Right ventricle myocardium superior (tissue), 1 donor: ENCODE measurements at places on chromosomes 3 and 15. TPM values are rescaled to one million over a fixed set of nuclear protein-coding genes. Genes with fewer than 3 reads are reported as not detected.
A peak's percentile ranks its signal among the peaks of the same experiment; 100 is the strongest.

TBL1XR1 gene
- total RNA-seq: 90.8 TPM

AHSG gene
- not detected for total RNA-seq

GRCh38 chr3:49124991-49125670 is 4.5 kb upstream of the USP19 start:
- no peak for DNase-seq

DNA sequence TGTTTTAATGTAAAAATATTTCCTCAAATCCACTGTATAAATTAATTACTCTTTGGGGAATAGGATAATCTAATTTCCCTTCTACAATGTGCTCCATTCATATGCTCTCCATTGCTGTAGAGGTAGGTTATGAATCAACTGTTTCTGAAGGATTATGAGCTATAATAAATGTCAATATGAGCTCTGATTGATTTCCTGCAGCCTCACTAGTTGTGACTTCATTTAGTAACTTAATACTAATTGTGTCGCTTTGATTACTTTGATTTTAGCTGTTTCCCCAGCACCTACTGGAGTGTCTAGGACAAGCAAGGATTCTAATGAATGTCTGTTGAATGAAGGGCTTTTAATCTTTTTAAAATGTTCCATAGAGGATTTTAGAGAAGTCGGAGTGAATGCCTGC is 236.8 kb upstream of the NR2E3 start:
- DNase-seq: no peak

DNA sequence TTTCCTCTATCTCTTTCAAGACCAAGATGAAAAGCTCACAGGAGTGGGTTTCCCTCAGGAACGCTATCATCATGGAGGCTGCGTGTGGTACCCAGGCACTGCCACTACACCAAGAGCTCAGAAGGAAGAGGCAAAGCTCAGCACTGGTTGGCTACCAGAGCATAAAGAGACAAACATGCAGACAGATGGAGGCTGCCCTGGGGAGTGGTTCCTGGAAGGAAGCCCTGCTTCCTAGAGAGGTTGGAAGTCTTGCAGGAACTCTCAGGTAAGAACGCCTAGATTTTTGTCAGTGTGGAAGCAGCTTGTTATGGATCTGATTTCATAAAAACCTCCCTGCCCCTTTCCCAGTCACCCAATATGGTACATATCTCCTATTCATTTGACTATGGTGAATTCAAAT is 49.9 kb upstream of the ADCY5 start:
- DNase-seq: no peak

DNA sequence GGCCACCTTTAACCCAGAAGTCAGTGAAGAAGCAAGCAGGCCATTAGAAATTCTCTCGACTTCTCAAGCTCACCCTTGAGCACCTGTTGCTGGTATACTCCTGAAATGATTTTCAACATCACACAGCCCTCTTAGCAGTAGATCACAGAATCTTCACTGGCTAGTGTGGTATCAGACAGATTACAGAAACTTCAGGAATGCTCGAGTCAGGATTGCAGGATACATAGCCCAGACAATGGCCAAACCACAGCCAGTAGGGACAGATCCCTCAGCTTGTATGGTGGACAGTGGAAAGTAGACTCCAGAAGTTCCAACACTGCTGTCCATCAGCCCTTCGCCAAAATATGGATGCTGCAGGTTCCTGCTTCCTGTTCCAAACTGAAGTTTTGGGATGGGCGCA is 4.5 kb upstream of the KLHL40 start:
- no peak for DNase-seq

DNA sequence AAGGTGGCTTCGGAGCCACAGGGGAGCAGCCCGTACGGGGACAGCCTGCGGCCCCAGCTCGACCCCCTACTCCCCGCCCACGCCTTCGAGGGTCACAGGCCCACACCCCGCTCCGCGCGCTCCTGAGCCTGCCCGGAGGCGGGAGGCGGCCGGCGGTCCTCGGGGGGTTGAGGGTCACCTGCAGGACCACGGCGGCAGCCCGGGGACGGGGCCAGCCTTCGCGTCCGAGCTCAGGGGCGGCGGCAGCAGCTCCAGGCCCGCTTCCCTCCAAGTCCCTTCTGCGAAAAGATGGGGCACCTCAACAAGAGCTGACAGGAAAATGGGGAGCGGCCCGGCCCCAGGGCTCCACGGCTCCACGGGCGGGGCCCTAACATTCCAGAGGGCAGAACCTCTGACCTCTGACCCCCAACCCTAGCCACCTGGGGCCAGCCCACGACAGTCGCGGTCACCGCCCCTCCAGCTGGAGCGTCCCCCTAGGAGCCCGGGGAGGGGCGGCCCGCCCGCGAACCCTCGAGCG is 428 bp downstream of the LYSMD4 start:
- peak; percentile 60 for DNase-seq

GRCh38 chr3:15955968-15956367 is 158.2 kb upstream of the ANKRD28 start:
- no peak for DNase-seq

TCF12 gene
- total RNA-seq: 32.9 TPM

GOLGA6L4 gene
- 1.0 TPM for total RNA-seq

DNA sequence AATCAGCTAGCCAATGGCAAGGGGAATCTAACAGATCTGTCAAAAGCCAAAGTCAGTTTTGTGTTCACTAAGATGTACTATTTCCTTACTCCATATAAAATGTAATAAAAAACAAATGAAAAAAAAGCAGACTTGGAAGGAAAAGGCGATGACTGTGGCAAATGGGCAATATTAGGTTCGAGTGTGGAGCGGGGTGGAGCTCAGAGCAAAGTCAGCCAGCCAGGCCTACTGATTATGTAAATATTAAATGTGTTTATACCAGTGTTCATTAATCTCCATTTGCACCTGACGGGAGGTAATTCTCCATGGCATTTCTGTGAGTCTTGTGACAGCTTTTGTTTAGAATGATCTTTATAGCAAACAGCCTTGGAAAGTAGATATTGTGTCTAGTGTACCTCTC is 96.2 kb upstream of the KCNMB2 start:
- DNase-seq: no peak

MYH15 gene
- total RNA-seq: 0.13 TPM

GRCh38 chr3:61417352-61417751 is 144.0 kb upstream of the PTPRG start:
- no peak for DNase-seq

DNA sequence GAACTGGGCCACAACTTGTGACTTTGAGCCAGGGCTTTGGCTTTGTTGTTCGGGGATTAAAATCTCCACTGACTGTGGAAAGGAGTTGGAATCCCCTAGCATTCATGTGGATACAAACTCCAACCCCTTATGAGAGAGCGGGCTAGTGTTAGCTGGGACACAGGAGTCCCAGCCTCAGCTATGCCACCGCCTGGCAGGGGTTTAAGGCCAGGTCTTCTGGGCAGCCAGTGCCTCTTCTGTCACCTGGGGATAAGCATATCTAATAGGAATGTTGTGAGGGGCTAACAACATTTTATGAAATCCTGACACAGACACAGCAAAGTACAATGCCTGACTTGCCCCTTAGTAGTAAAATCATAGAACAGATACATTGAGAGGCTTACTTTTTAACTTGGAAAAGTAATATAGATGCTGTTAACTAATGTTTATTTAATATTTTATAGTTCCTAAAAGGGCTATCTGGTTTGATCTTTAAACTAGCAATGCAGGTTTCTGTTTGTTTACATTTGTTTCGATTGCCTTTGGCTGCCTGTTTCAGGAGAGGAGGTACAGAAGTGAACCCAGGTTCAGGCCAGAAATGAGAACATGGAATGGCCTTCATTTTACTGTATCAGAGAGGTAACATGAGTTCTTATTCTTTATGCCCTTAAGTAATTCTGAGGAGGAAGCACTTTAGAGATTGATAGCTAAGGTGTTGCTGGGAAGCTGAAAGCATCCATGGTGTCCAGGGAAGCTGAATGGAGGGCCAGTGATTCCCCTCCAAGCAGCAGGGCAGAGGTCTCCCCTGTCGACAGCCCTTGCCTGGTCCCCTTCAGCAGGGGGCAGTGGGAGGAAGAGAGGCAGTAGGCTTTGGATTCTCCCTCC is 8.7 kb downstream of the GPR160 start:
- no peak for DNase-seq

ATP2B2 gene
- not detected for total RNA-seq

DNA sequence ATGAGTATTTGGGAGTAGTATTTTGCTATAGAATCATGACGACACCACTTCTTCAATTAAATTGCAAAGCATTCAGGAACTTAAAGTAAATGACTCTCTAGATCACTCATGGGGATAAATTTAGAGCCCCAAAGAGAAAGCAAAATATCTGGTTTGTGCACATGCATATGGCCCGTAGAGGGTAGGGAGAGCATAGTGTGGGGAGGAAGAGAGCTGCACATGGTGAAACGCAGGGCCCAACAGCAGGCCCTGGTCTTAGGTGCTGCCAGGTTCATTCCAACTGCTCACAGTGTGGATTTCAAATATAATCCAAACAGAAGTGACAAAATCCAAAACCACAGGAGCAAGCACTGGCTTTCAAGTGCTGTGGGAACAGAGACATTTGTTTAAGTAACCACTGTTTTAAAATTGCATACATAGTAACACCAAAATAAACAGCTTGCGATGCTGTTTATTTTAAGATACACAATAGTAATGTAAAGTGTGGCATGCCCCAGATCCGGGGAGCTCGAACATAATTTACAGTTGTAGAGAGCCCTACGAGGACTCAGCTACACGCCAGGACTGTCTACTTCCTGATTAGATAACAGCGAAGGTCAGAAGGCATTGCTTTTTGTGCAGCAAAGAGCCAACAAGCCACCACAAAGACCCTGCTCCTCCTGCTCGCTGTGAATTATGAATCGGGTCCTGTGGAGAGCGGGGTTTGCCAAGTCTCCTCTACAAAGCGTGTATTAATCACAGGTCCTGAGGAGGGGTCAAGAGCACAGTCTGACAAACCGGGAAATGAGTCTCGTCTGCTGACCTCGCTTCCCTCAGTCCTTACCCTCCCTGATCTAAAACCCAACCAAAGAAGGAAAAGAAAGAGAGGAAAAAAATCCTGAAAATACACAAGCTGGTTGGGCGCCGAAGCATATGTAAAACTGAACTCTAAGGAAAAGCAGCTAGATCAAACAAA is 80.6 kb downstream of the MEIS2 start:
- no peak for DNase-seq

SLC28A1 gene
- total RNA-seq: 0.46 TPM

GRCh38 chr3:186097663-186098451 is 11.0 kb downstream of the ETV5 start:
- peak; percentile 75 for DNase-seq

C3orf18 gene
- total RNA-seq: 53.1 TPM

DNA sequence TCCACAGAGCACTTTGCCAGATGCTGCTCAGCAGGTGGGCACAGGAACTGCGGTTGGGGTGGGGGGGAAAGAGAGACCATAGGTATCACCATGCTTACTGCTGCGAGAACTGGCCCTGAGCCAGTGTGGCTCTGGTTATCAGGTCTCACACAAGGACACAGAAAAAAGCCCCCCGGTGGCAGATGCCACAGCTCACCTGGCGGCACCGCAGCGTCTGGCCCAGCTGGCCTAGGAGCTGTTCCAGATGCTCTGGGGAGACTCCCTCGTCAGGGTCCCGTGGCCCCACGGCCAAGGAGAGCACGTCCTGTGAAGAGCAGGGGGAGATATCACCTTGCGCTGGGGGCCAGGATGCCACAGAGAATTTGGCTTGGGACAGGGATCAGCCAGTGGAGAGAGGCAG is 10.8 kb downstream of the CDAN1 start:
- DNase-seq: no peak

GRCh38 chr15:45536934-45537333 is 14.4 kb upstream of the SLC30A4 start:
- DNase-seq: no peak

ALPK3 gene
- 114 TPM for total RNA-seq

DNA sequence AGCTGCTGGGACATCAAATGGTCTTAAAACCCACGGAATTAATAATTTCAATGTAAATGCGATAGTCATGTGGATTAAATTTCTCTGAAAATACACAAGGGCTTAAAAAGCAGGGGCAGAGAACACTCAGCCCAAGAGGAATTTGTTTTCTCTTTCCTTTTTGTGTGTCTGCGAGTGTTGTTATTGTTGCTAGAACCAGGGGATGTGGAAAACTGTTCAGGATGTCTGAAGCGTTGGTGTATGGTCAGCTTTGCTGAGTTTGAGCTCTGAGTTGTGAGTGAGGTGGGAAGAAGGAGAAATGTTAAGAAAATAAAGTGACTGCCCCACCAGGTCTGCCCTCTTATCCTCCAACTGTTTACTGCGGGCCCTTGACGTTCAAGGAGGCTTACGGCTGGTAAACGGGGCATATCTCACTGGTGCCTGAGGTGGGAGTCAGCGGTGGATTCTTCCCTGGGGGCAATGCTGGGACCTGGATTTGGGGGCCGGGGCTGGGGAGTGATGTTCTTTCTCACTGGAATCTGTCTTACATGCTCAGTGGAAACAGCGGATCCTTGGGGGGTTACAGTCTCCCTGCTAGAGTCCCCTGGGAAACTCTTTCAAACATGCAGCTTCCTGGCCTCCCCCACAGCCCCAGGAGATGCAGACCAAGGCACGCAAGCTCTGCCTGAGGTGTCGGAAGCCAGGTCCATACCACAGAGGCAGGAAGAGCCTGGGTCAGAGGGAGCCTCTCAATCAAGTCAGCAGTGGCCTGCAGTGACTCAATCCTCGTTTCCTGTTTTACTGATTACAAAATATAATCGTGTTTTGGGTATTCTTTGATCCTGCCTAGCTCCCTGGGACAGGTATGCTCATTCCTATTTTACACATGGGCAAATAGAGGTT is 41.8 kb downstream of the ITGA11 start:
- no peak for DNase-seq

SGO1 gene
- total RNA-seq: 0.59 TPM

CFAP91 gene
- total RNA-seq: 0.75 TPM

- no peak for DNase-seq
These were observed 106.5 kb downstream of the P3H2 start for GRCh38 chr3:190013943-190014924.

DNA sequence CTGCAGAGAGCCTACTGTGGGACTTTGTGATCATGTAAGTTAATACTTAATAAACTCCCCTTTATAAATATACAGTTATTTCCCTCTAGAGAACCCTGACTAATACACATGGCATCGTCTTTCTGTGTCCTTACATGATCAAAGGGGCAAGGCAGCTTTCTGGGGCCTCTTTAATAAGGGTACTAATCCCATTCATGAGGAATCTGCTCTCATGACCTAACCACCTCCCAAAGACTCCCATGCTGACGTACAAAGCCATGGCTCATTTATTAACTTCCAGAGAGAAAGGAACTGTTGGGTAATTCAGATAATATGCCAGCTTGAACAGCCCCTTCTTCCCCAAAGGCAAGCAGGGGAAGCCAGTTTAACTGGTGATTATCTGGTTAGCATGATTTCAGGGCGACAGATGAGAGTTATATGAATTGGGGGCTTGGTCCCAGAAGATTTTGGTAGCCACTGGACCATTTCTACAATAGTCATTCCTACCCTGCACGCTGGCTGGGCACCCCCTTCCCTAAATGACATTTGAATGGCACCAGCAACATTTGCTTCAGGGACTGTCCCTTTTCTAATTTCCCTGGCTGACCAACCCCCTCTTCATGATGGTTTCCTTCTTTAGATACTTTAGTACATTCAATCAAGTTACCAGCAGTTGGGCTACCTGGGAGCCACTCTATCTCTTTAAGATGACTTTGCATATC is 83.6 kb upstream of the C3orf80 start:
- no peak for DNase-seq

- no peak for DNase-seq
These were observed 221.1 kb upstream of the P2RY1 start for GRCh38 chr3:152613851-152614250.

ALG1L2 gene
- 0.43 TPM for total RNA-seq
